ENCODE measurements at places on chromosomes 2 and 18.

DNA sequence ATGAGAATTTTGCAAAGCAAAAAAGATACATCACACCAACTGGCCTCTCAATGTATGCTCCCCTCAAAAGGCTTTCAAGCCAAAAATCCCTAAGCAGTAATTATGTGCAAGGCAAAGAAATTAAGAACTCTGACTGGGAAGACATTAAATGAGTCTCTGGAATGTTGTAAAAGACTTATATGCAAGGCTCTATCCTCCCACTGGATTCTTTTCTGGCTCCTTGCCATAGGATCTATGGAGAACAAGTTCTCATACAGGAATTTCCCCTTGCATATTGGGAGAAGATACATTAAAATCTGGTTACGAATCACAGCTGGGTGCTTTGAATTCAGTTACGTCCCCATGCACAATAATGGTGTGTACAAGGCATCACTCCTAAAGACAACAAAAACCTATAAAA, 73.4 kb upstream of the ATL2 start:
- DNase-seq: no peak

DNA sequence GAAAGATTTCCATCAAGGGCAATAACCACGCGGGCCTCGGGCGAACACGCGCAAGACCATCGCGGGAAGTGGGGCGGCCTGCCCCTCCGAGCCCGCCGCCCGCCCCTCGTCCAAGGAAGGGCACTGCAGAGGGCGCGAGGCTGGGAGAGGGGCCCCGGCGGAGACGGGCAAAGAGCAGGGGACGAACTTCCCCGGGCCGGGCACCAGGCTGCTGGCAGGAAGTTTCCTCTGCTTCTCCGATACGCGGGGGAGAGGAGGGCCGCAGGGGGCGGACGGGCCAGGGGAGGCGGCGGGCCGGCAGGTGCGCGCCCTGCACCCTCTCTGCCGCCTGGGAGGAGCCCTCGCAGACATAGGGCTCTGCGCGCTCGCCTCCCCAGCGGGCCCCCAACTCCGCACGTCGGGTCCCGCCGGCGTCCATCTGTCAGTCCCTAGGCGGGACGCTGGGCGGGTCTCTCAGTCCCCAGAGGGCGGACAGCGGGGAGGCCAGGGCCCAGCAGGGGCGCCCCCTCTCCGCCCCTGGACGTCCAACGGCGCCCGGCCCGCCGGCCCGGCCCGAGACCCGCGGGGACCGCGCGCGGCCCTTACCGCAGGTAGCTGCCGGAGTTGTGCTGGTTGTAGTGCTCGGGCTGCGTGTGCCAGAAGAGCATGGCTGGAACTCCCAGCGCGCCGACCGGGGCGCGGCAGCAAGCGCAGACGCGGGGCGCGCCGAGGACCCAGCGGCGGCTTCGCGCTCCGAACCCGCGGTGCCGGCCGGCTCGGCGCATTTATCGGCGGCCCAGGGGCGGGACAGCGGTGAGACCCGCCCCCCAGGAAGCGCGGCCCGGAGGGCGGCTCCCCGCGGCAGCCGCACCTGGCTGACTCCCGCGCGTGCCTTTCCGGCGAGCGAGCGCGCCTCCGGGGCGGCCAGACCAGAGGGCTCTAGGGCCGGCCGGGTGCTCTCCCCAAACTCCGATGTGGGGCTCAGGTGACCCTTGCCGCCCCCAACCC, at the start of gene TFCP2L1:
TSS of gene TFCP2L1 (minus strand) at position 740 of the 987 bp plus-strand sequence. CDS start at position 647, 93 bp downstream.
- no peak for DNase-seq

DNA sequence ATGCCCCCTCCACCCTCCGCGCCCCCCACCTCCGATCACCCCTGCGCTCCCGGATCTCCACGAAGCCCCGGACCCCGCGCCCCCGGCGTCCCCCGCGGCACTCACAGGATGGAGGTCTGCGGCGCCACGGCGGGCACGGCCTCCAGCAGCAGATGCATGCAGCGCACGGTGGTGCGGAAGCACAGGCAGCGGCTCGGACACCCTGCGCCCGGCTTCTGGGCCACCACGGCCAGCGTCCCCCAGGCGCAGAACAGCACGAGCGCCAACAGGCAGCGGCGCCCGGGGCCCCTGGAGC, 217 bp downstream of the PXDN start:
- DNase-seq: no peak

DNA sequence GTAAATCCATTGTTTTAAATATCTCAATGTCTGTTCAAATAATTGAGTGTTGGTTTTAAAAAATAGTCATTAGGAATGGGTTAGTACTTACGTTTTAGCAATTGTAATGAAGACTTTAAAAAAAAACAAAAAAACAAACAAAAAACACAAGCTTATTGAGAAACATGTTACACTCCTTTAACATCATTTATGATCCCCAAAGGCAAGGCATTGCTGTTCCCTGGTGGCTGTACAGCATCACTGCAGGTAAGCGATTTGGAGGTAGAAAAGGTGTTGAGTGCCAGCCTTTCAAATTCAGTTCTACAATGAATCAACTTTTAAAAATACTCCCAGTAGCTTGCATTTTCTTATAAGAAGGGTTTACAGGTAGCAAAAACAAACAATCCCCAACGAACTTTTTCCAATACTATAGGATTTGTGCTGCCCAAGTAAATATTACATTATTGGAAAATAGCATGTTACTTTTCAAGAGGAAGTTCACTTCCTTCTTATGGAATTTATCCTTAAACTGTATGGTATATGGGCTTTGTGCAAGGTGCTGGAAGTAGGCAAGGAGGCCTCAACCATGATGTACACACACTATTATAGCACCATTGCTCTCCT, 27.5 kb downstream of the CNRIP1 start:
- DNase-seq: peak; percentile 41

DNA sequence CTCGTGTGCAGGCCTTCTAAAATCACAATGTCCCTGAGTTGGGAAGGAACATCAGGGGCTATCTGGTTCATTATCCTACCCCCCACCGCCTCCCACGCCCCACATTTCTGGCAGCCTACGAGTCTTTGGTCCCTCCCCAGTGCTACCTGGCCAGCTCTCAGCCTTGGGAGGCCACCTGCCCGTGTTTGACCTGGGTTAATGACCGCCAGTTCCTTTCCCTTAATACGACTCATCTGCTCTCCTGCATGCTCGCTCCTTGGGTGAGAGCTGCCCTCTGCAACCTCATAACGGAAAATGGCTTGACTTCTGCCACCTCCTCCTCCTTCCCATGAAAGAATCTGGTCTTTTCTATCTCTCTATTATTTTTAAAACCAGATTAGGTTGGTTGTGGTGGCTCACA, 112.5 kb downstream of the NEDD4L start:
- no peak for DNase-seq

GRCh38 chr2:54915101-54915500, 135.2 kb downstream of the RTN4 start:
- no peak for DNase-seq
